Stimulated activated CD8-positive, alpha-beta memory T cell treated with anti-CD3 and anti-CD28 coated beads, Interleukin-2, amount 100 ng/mL, for 1 hour (primary cell): ENCODE measurements at places on chromosomes 4 and X.

DNA sequence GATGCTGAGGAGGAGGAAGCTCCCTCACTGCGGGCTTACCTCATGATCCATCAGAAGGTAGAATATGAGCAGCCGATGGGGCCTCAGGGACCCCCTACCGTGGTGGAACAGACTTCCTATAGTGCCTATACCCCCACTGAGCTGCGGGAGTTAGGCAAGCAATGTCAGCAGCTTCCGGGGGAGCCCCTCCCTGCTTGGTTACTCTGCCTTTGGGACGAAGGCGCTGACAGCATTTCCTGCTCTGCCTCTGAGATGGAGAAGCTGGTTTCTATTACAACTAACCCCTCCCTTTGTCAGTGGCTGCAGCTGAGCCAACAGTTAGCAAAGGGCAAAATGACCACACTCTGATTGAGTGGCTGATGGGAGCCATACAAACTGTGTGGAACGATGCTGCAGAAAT is 430.7 kb downstream of the IDS start:
- DNase-seq = no peak

DNA sequence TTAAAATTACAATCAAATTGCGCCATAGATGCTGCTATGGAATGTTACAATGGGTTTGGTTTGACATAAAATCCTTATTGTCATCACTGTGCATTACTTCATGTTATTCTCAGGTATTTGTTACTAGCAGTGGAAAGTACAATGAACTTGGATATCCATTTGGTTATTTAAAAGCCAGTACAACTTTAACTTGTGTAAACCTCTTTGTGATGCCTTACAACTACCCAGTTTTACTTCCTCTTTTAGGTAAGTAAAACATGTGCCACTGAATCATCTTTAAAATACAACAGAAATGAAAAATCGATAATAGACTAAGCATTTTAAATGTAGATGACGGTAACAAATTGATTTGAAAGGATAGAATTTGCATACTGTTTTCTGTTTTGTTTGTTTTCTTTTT is 35.6 kb downstream of the INTS6L start:
- no peak for DNase-seq

DNA sequence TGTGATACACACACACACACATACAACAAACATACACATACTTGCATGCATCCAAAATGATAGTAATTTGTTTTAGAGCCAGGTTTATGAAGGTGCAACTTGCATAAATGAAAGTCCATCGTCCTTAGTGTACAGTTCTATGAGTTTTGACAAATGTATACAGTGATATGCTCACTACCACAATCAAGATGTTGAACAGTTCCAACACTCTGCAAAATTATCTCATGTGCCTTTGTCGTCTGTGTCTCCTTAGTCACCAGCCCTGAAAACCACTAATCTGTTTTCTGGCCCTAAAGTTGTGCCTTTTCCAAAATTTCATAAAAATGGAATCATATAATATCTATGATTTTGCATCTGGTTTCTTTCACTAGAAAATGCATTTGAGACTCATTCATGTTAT is 67.8 kb upstream of the ANXA3 start:
- no peak for DNase-seq

GRCh38 chr4:141464366-141464765 is 172.0 kb upstream of the IL15 start:
- no peak for DNase-seq

- DNase-seq = no peak
These were observed 40.8 kb downstream of the ELOVL6 start for GRCh38 chr4:110157580-110157979.

DNA sequence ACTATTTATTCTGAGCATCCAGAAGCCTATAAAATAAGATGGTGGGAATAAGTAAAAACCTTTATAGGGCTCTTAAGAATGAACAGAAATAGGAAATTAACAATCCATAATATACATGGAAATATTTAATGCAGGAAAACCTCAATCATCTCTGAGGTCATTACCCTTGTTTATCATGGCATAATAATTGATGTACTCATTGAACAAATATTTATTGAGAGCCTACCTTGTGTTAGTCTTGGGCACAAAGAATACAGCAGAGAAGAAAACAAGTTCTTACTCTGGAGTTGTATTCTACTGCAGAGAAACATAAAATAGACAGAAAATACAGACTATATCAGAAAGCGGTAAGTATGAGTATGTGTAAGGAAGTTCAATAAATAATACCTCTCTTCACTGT is 167.2 kb downstream of the COX18 start:
- no peak for DNase-seq

GRCh38 chr4:44848466-44848865 is 122.1 kb upstream of the GNPDA2 start:
- no peak for DNase-seq

GRCh38 chr4:163818673-163819072 is 324.2 kb downstream of the TMA16 start:
- no peak for DNase-seq

- DNase-seq = no peak
These were observed 48.0 kb upstream of the IGFBP7 start for GRCh38 chr4:57158221-57158620.

DNA sequence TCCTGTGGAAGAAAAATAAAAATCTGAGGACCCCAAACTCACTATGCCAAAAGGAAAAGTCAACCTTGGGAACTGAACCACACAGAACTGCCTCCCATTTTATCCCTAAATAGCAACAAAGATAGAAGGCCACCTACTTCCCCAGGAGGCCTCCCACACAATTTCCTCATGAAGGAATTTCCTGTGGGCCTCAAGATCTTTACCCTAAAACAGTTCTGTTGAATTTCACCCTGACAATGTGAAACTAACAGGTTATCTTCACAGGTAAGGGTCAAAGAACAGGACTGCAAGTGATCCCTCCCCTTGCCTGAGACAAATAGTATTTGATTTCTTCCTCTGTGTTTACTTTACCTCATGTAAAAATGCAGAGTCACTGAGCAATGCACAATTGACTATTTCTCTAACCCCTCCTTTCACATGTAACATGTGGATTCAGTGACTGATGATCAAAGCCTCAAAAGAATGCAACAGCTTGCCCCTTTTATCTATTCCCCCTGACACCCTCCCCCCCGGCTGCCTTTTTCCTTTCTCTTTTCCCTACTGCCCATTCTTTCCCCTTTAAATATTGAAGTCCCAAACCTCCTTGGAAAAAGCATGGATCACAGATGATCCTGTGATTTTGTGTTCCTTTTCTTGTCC is 33.3 kb downstream of the MEPE start:
- no peak for DNase-seq

- no peak for DNase-seq
These were observed 22.1 kb downstream of the GRIA3 start for GRCh38 chrX:123206176-123206575.

DNA sequence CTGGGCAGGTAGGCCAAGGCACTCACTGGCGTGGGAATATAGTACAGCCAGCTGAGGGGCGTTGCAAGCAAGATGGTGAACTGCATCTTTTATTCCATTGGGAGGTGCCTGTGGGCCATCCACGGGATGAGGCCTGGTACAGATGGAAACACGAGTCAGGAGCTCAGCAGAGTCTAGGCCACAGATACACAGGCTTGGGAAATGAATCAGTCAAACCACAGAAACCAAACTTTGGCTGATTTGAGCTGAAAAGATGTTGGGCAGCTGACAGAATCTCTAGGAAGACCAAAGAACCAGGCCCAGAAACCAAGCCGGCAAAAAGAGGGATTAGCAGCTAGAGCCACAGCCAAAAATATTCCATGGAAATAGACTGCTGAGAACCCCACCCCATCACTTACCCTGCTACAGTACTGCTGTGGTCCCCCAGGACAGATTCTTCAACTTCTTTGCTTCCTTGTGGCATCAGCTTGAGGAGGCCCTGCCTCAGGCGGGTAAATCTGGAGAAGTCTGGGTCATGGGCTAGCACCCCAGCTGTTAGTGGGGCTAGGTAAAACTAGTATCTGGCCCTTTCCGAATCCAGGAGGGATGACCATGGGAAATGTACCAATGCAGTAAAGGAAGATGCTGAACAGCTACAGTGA is 75.4 kb downstream of the TMEM131L start:
- DNase-seq = no peak

DNA sequence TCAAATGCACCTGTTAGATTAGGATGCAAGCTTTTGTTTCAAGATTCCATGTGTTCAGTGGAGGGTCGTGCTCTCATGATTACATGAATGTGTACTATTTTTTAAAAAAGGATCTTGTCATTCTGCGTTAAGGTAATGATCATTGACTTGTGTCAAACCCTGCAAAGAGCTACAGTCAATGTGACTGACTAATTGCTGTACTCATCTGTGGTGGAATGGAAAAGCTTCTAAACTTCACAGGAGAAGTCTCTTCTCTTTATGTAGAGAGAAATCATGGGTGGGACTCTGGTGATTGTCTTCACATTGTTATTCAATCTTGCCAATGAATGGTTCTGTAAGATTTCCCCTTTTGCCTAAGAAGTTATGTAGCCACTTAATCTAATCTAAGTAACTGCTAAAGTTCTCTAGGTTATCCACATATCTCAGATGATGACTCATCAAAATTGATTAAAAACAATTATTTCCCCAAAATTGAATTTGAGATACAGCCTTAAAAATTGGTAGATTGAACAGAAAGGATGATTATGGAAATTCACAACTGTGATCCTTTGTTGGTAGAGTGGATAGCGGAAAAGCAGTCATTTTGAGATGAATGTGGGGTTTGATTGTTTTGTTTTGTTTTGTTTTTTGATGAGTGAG is 6.7 kb downstream of the MAGEE1 start:
- DNase-seq = no peak

GRCh38 chrX:37470711-37471110 is 100.8 kb upstream of the LANCL3 start:
- no peak for DNase-seq

GRCh38 chr4:94126669-94127068 is 81.0 kb upstream of the SMARCAD1 start:
- DNase-seq = no peak

- no peak for DNase-seq
These were observed 14.5 kb downstream of the SOD3 start for GRCh38 chr4:24809815-24810405.

- DNase-seq = no peak
These were observed 5.6 kb upstream of the PCDH7 start for GRCh38 chr4:30714408-30715031.

GRCh38 chr4:129883996-129884395 is 788.0 kb downstream of the C4orf33 start:
- no peak for DNase-seq

GRCh38 chrX:71536285-71536684 is 3.4 kb downstream of the OGT start:
- no peak for DNase-seq

- DNase-seq = no peak
These were observed 1.1 kb upstream of the LIN54 start for GRCh38 chr4:83011689-83012199.

DNA sequence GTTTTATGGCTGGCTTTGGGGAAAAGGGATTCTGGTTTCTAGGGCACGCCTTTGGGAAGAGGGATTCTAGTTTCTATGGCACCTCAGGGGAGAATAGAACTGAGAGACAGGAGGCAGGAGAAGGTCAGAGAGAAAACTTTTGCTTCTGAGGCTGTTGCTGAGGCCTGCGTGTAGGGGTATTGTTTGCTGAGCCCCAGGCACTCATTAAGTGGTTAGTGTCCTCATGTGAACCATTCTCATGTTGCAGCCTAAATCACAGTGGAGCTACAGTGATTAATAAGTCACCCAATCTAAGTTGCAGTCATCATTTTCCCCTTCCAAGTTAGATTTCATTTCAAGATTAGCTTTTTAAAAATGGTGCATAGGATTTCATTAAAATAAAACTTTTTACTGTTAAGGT is 29.0 kb downstream of the VCX3A start:
- DNase-seq = no peak

- DNase-seq = no peak
These were observed at the start of gene FHL1 for GRCh38 chrX:136147315-136147901. FHL1 (plus strand) TSS chrX:136147533.

DNA sequence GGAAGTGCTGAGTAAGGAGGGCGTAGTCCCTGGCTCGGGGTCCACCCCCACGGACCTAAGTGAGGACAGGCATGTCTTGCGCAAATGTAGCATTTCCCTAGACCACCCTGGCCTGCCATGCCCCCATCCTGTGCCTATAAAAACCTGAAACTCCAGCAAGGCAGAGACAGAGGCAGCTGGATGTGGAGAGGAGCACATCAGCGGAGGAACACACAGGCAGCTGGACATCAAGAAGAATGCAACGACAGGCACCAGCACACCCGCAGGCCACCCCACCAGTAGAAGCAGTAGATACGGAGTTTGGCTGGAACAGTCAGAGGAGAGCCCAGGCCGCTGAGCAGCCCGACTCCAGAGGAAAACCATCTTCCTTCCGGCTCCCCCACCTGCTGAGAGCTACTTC is 345.9 kb downstream of the FSTL5 start:
- no peak for DNase-seq

DNA sequence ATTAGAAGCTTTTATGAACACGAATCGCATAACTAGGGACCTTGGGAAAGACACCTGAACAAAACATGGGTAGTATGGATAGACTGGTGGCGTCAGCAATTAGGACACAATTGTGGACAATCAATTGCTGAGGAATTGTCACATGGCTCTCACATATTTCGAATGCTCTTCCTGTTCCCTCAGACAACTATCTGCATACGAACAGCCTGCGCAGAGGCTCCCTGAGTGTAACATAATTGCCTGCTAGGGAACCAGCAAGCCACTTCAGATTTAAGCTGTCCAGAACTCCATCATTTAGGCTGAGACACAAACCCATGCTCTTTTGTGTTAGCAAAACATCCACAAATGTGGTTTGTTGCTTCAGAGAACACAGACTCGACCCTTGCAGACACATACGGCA is 160.8 kb downstream of the MGST2 start:
- DNase-seq = no peak

DNA sequence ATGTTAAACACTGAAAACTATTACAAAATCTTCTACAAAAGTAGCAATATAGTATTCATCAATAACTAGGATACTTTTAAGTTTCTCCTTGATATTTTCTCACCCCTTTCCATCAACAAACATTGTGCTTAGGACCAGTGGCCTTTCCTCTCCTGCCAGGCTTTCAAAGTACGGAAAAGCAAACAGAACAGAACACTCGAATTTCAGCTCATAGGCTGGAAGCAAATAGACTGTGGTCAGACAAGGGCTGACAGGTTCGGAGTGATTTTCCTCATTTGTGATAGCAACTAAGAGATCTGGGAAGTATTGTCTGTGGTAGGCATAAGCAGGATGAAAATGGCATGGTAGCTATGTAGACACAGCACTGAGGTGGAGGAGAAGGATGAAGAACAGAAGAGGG is 68.6 kb upstream of the SORBS2 start:
- no peak for DNase-seq
